Activated CD4-positive, alpha-beta memory T cell treated with anti-CD3 and anti-CD28 coated beads, Interleukin-2, amount 10 ng/mL, durations not matched to agents 7 days and 5 days (primary cell): ENCODE measurements at places on chromosomes 7 and 10. TPM values are rescaled to one million over a fixed set of nuclear protein-coding genes. Genes with fewer than 3 reads are reported as not detected.

ADCYAP1R1 gene
- not detected for total RNA-seq

OR2A1 gene
- total RNA-seq = not detected

TMEM176A gene
- total RNA-seq = not detected

ZNF212 gene
- total RNA-seq = 13.5 TPM

FGFR2 gene
- 0.10 TPM for total RNA-seq

AZGP1 gene
- total RNA-seq = not detected

CYP3A4 gene
- not detected for total RNA-seq

DOCK4 gene
- 0.35 TPM for total RNA-seq

CYP3A5 gene
- not detected for total RNA-seq

GPAM gene
- 3.8 TPM for total RNA-seq

SYT15 gene
- 0.86 TPM for total RNA-seq

IL2RA gene
- 437 TPM for total RNA-seq

TYW1 gene
- total RNA-seq = 12.4 TPM

AGAP4 gene
- total RNA-seq = 15.2 TPM

LBX1 gene
- not detected for total RNA-seq

SFTPA1 gene
- total RNA-seq = not detected
